Aorta (tissue), 5 donors: ENCODE measurements at places on chromosomes 11 and 22. TPM values are rescaled to one million over a fixed set of nuclear protein-coding genes. Genes with fewer than 3 reads are reported as not detected.

DNA sequence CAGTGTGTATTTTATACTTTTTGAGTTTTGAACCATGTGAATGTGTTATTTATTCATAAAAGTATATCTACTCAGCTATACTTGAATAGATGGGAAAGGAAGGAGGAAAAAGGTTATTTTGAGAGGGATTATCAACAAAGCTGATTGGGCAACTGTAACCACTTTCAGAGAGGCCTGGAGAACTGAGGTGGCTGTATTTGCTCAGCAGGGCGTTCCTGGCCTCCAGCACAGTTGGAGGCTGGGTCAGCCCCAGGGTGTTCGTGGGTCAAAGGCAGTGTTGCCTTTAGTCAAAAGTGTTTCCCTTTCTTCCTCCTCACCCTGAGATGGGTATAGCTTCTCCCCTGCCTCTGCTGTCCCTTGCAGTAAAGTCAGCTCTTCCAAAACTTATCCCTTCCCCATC lies 26.7 kb downstream of the ASCC2 start:
- H3K4me3 ChIP-seq, result no peak overlapping the region
- peaks cover 4% of the 10 kb centered on the region for H3K36me3 ChIP-seq

DNA sequence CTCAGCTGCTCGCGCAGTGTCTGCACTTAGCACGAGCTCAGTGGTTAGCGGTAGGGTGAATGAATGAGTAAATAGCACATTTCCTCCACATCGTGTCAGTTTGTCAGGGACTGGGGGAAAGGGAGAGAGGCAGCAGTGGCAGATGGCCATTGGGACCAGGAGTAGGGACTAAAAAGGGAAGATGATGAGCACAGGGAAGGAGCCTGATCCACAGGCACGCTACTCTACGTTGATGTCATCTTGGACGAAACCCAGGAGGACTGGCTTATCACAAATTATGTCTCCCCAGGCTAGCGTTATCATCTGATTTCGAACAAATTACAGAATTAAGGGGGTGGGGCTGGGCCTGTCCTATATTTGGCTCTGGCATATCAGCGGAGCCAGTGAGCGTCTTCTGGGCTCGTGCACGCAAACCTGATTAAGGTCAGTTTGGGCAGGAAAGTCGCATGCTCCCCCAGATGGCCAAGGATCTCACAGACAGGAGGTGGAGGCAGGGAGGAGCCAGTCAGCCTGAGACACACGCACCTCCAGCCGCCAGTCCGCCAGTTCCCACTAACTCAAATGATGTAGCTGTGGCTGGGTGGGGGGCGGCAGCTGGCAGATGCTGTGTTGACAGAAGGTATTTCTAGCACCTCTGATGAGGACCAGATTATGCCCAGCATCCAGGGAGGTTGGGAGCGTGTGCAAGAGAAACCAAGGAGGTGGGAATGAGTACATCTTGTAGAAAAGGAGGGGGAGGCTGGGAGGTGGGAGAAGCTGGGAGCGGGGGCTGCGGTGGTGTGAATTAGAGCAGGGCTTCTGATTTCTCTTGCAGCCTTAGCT lies 97.4 kb upstream of the PRDM11 start:
- no peak overlapping the region for H3K4me3 ChIP-seq
- H3K36me3 ChIP-seq, result no peaks in the 10 kb centered on the region
- no peaks in the 10 kb centered on the region for H3K4me1 ChIP-seq
- H3K27ac ChIP-seq, result no peak overlapping the region

DNA sequence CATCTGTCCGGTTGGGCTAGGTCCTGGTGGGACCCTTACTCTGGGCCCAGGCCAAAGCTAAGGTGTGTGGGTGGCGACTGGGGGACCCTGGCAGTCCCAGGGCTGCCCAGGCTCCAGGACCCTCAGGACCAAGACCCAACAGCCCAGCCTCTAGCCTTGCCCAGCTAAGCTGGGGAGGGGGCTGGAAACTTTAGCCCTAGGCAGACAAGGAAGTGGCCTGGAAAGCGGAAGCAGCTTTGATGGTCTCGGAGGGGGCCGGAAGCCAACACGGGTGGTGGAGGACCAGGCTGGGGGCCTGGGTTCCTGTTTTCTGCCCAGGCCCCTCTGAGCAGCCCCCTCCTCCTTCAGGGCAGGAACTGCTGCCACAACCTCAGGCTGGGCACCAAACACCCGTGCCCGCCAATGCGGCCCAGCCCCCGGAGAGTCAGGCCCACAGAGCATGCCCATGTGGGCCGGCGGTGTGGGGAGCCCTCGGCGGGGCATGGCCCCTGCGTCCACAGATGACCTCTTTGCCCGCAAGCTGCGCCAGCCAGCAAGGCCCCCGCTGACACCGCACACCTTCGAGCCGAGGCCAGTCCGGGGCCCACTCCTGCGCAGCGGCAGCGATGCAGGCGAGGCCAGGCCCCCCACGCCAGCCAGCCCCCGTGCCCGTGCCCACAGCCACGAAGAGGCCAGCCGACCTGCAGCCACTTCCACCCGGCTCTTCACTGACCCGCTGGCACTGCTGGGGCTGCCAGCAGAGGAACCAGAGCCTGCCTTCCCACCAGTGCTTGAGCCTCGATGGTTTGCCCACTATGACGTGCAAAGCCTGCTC lies 2.8 kb downstream of the SIPA1 start:
- no peaks in the 10 kb centered on the region for H3K36me3 ChIP-seq
- no peaks in the 10 kb centered on the region for H3K4me1 ChIP-seq
- no peak overlapping the region for H3K4me3 ChIP-seq
- DNase-seq, result peak; percentile 88
- H3K27ac ChIP-seq, result no peak overlapping the region

DNA sequence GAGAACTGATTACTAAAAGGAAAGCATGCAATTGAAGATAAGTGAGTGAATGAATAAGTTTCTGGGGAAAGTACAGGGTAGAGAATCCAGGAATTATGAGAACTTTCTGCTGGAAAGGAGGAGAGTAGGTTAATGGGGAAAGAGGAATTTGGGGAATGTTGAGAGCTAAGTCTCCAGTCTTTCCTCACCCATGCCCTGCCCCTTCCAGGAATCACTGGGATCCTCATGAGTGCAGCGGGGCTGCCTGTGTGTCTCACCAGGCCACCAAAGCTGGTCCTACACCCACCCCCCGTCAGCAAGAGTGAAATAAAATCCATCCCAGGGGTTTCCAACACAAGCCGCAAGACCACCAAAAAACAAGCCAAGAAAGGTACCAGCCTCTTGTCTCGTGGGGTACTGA lies 17.0 kb downstream of the DTX4 start:
- H3K4me3 ChIP-seq, result no peak overlapping the region
- peaks cover 3% of the 10 kb centered on the region for H3K36me3 ChIP-seq
- H3K4me1 ChIP-seq, result no peaks in the 10 kb centered on the region
- DNase-seq, result no peak

DNA sequence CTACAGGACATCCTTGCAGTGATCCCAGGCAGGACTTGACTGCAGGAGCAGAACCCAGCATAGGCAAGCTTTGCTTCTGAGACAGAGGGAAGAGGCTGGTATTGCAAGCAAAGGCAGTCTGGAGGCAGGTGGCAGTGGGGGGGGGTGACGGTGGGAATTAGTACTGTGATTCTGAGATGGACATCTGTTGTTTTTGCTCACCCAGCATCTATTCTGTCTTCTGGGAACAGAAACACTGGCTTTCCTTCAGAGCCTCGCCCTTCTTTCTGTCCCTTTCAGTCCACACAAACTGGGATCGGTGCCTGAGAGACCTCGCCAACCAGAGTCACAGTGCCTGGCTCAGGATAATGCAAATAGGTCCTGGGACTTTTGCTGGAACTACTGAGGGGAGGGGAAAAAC lies 31.2 kb upstream of the RASL10A start:
- no peak overlapping the region for H3K27ac ChIP-seq
- no peaks in the 10 kb centered on the region for H3K27me3 ChIP-seq
- no peak for DNase-seq
- peaks cover 7% of the 10 kb centered on the region for H3K36me3 ChIP-seq
- H3K4me3 ChIP-seq, result no peak overlapping the region

DNA sequence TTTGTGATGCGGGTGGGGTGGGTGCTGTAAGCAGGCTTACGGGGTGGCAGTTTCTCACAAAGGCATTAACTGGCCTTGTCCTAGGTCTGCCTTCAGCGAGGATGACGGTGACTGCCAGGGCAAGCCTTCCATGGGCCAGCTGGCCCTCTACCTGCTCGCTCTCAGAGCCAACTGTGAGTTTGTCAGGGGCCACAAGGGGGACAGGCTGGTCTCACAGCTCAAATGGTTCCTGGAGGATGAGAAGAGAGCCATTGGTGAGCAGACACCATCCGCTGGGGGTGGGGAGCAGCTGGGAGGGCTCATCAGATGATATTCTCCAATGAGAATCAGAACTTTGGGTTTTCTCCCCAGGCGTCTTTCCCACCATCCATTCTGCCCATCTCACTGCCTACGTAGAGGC lies 5.8 kb downstream of the TCN2 start:
- DNase-seq, result no peak
- no peak overlapping the region for H3K27ac ChIP-seq
- no peaks in the 10 kb centered on the region for H3K4me1 ChIP-seq
- H3K36me3 ChIP-seq, result no peaks in the 10 kb centered on the region

- DNase-seq, result no peak
- no peaks in the 10 kb centered on the region for H3K4me1 ChIP-seq
- H3K27me3 ChIP-seq, result no peaks in the 10 kb centered on the region
- H3K36me3 ChIP-seq, result no peaks in the 10 kb centered on the region
- H3K27ac ChIP-seq, result no peak overlapping the region
Observed at GRCh38 chr11:47616726-47617416, 22.7 kb upstream of the C1QTNF4 start.

DNA sequence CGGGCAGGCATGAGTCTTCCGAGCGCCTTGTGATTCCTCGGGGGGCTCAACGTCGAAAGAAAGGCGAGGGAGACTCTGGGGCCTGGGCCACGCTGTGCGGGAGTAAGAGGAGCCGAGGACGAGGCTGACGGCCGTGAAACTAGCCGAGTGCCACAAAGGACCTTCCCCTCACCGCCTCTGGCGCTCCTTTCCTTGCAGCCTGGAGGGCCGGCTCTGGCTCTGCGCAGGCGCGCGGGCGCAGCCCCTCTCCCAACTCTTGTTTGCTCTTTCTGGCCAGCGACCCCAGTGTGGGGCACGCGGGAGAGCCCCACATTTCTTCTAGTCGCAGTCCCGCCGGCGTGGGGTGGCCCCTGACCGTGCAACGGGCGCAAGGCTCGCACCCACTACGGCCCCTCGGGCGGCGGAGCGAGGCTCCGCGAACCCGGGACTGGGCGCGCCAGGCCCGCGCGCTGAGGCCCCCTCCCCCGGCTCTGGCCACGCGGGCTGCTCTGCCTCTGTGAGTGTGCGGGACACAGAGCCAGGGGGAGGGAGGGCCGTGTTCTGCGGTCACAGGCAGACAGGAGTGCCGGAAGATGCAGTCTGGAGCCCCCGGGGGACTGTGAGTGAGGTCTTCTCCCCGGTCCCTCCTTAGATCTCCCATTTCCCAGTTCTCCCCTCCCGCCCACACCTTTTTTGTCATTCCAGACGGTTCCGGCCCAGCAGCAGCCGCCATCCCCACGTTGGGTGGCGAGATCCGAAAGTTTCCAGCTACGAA lies 1.0 kb upstream of the TOB2 start:
- peak overlapping the region; percentile 19 for H3K4me3 ChIP-seq
- H3K4me1 ChIP-seq, result no peaks in the 10 kb centered on the region
- no peaks in the 10 kb centered on the region for H3K27me3 ChIP-seq
- no peaks in the 10 kb centered on the region for H3K36me3 ChIP-seq

DNA sequence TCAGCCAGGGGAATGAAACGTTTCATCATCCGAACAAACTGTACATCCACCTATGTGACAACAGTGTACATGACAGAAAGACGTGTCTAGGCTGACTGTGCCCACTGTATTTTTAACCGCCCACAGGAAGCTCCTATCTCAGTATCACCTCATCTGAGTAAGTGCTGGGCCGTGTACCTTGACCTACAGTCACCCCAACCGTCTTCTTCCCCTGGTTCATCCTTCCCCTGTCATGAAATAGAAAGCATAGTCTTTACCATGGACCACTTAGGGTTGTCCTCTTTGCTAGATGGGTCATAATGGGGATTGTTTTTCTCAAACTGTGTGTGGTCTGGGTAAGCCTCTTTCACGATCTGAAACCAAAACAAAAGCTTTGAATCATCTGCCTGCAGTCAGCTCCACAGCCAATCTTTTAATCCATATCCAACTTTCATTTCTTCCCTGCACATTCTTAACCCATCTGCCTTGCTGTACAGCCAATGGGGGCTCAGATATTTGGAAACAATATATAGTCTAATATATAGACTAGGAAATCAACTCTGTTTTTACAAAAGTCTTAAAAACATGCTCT lies 4.2 kb downstream of the THYN1 start:
- no peaks in the 10 kb centered on the region for H3K4me1 ChIP-seq
- no peak overlapping the region for H3K4me3 ChIP-seq
- no peak for DNase-seq
- peaks cover 2% of the 10 kb centered on the region for H3K36me3 ChIP-seq
- H3K27me3 ChIP-seq, result no peaks in the 10 kb centered on the region
- no peak overlapping the region for H3K27ac ChIP-seq

DNA sequence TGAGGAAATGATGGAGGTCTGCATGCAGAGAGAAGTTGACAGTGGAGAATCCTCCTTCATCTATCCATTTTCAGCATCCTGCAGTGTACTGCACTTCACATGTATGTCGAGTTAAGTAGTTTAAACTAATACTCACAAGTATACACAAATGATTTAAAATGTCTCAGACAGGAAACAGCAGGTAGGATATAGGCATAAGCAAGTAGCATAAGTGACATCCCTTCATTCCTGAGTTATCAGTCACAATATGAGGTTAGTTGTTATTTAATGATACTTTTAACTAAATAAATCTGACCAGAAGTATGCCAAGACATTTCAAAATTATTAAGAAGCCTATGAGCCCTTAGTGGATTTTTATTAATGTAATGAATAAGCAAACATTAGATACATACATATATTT lies 37.4 kb downstream of the MTMR2 start:
- H3K4me1 ChIP-seq, result no peaks in the 10 kb centered on the region
- peaks cover 3% of the 10 kb centered on the region for H3K36me3 ChIP-seq
- H3K4me3 ChIP-seq, result no peak overlapping the region
- no peaks in the 10 kb centered on the region for H3K27me3 ChIP-seq

- H3K4me3 ChIP-seq, result no peak overlapping the region
- no peak for DNase-seq
- peak overlapping the region; percentile 91 for H3K27ac ChIP-seq
- H3K27me3 ChIP-seq, result no peaks in the 10 kb centered on the region
Observed at GRCh38 chr11:43921561-43922294, 20.7 kb upstream of the C11orf96 start.

GRCh38 chr11:40252236-40252635 lies 1207.2 kb downstream of the LRRC4C start:
- no peaks in the 10 kb centered on the region for H3K27me3 ChIP-seq
- no peak for DNase-seq
- no peak overlapping the region for H3K4me3 ChIP-seq
- no peak overlapping the region for H3K27ac ChIP-seq
- H3K36me3 ChIP-seq, result no peaks in the 10 kb centered on the region
- H3K4me1 ChIP-seq, result no peaks in the 10 kb centered on the region

DNA sequence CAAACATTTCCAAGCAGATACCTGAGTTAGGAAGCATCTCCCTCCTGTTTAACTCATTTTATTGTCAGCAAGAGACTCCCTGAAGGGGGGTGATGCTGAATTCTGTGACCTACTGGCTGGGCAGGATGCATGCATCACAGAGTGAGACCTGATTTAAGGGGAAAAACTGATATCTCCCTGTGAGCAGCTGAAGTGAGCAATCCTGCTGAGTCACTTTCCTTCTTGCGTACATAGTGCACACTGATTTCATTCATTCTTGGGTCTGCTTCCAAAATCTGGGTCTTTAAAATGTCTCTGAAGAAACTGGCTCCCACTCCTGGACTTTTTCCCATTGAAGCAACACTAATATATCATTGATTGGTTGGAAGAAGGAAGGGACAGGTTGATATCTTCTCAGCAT lies 23.3 kb downstream of the P4HA3 start:
- no peaks in the 10 kb centered on the region for H3K36me3 ChIP-seq
- H3K27me3 ChIP-seq, result no peaks in the 10 kb centered on the region
- peaks cover 2% of the 10 kb centered on the region for H3K4me1 ChIP-seq
- no peak for DNase-seq

The SMC1B gene
- not detected for total RNA-seq

The SLC1A2 gene
- 1.1 TPM for total RNA-seq

The ACCSL gene
- not detected for total RNA-seq

The NEU3 gene
- total RNA-seq, result 10.1 TPM

The SPTBN2 gene
- 16.5 TPM for total RNA-seq
